ENCODE measurements at places on chromosomes 7 and 10. TPM values are rescaled to one million over a fixed set of nuclear protein-coding genes. Genes with fewer than 3 reads are reported as not detected.

- DNase-seq = peak; percentile 65
Measured at GRCh38 chr10:44950326-44951225, 9.0 kb upstream of the RASSF4 start.

- DNase-seq = no peak
Measured at GRCh38 chr7:74449809-74450397, 3.8 kb upstream of the GTF2IRD1 start.

GRCh38 chr10:75176046-75176445 is 34.5 kb upstream of the VDAC2 start:
- DNase-seq = no peak

DNA sequence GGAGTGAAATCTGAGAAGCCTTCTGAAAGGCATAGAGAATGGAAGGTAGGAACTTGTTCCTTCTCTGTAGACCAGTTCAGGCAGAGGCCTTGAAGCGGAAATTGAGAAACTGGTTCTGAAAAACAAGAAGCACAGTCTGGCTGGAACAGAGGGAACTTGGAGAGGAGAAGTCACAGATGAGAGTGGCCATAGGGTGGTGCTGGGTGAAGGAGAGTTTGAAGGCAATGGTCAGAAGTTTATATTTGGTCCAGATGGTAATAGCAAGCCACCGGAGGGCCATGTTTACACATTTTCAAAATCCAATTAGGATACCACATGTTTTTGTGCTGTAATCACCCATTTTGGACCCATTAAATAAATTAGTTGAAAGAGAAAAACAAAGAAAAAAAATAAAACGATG is 692.5 kb downstream of the INHBA start:
- no peak for DNase-seq

- no peak for DNase-seq
Measured at GRCh38 chr7:90552521-90552920, 43.6 kb upstream of the CDK14 start.

GRCh38 chr7:50467817-50468610 is 17.9 kb upstream of the FIGNL1 start:
- DNase-seq = no peak

GRCh38 chr7:2645274-2645868 is 13.6 kb downstream of the TTYH3 start:
- DNase-seq = no peak

- DNase-seq = no peak
Measured at GRCh38 chr10:111275091-111275490, 198.3 kb downstream of the ADRA2A start.

DNA sequence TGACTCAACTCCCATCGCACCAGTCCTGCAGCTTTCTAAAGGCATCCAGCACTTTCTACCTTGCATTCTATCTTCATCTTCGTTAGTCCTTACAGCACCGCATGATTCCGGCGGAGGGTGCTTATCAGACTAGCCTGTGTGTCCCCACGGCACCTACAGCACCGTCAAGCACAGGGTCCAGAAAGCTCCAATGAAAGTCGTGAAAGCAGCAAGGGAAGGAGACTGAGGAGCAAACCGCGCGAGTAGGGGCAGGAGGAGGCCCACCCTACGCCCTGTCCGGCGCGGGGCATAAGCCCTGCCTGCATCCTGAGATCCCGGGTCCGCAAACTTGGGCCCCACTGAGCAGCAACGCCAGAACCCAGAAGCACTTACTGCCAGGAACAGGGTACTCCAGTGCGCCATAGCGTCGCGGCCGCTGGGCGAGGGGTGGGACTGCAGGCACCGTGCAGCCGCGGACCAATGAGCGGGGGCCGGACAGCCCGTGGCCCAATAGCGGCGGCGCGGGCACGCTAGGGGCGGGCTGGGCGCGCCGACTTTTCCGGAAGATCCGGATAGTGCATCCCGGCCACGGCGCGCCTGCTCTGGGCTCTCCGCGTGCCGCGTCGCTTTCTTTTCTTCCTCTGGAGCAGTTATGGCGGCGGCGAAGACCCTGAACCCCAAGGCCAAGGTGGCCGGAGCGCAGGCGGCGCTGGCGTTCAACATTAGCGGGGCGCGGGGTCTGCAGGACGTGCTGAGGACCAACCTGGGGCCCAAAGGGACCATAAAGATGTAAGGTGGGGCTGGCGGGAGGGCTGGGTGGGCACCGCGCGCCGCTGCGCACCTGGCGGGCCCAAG is 122.1 kb upstream of the VKORC1L1 start:
- DNase-seq = no peak

DNA sequence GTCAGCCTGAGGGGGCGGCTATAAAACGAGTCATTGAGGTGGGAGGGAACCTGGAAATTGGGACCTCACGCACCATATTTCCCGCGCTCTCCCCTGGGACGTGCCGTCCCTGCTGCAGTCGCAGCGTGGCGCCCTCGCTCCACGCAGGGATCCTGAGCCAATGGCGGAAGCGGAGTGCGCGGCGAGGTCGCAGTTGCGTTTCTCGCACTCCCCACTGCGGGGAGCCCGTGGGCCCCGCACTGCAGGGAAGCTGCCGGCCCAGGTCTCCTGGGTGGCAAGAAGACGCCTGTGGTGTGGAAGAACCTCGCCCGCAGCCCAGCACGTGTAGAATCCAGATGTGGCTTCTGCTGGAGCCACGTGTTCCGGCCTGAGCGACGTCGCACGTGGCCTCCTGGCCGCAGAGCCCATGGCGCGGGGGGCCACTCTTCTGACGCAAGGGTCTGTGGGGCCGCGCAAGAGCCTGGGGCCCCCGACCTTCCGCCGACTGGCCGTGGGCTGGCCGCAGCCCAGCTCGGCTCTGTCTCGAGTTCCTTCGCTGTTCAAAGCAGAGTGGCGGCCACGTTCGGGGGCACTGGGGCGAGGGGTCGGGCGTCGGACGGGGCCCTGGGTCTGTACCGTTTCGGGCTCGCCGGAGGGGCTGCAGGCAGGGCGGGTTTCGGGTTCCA is 26.4 kb downstream of the HIF1AN start:
- DNase-seq = no peak

- DNase-seq = no peak
Measured at GRCh38 chr10:52258799-52259425, 55.2 kb upstream of the DKK1 start.

- DNase-seq = no peak
Measured at GRCh38 chr10:82982110-82982608, 1107.2 kb downstream of the NRG3 start.

GRCh38 chr10:95793401-95794045 is 37.6 kb downstream of the ENTPD1 start:
- DNase-seq = no peak

DNA sequence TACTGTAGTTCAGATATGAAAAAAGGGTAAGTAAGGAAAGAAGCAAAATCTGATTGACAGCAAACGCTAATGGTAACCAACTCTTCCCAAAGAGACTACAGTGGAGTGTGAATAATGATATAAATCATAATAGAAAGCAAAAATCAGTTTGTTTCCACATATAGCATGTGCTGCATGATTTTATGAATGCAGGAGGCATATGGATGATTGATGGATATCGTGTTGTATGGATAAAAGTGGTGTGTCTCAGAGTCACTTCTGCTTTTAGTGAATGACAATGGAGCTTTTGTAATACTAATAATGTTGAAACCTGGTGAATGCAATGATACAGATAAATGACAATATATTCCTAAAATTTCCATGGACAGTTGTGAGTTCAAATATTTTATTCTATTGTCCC is 36.6 kb upstream of the PALS2 start:
- DNase-seq = no peak

GRCh38 chr10:121566755-121567154 is 31.5 kb downstream of the FGFR2 start:
- DNase-seq = no peak

- DNase-seq = no peak
Measured at GRCh38 chr7:69817841-69818635, 219.8 kb downstream of the AUTS2 start.

- no peak for DNase-seq
Measured at GRCh38 chr10:106582291-106582690, 582.2 kb downstream of the SORCS1 start.

DNA sequence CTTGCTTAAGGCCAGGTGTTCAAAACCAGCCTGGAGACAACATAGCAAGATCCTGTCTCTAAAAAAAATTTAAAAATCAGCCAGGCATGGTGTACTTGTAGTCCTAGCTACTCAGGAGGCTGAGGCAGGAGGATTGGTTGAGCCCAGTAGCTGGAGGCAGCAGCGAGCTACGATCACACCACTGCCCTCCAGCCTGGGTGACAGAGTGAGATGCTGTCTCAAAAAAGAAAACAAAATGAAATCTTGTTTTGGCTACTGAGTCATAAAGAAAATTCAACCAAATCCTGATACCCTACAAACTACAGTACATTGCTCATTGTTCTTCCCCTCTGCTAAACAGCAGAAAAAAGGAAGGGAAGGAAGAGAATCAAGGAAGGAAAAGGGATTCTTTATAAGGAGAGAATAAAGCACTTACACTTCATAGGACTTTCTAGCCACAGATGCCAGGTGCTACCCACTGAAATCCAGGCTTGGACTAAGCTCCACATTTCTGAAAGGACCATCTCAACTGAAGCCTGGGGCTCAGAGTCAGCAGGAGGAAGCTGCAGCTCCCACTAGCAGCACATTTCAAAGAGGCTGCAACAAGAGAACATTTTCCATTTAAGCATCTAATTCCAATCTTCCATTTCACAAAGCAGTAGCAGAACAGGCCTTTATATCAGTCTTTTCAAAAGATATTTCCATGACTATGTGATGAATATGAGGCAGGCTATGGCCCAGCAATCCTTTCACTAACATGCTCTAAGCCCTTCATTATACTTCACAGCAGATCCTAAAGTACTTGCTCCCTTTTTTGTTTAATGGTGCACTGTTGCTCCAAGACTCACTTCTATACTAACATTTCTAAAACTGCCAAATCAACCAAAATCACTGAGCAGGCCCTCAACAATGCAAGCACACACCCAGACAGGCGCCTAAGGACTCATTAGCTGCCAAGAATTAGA is 13.5 kb downstream of the TNPO3 start:
- no peak for DNase-seq

DNA sequence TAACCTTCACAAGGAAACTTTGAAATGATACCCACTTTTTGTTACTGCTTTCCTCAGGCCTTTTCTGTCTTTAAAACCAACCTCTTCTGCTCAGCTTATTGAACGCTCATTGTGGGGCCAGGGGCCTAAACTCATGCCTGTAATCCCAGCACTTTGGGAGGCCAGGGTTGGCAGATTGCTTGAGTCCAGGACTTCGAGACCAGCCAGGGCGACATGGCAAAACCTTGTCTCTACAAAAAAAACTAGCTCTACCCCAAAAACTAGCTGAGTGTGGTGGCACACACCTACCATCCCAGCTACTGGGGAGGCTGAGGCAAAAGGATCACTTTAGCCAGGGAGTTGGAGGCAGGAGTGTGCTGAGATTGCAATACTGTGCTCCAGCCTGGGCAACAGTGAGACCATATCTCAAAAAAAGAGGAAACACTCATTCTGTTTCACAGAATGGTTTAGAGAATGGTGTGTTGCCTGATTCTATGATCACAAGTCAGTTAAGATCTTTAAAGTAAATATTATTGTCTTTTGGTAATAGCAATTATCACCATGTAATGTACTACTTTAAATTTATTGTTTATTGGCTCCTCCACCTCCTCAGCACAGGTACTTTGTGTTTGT is 51.1 kb downstream of the KCTD7 start:
- no peak for DNase-seq

DNA sequence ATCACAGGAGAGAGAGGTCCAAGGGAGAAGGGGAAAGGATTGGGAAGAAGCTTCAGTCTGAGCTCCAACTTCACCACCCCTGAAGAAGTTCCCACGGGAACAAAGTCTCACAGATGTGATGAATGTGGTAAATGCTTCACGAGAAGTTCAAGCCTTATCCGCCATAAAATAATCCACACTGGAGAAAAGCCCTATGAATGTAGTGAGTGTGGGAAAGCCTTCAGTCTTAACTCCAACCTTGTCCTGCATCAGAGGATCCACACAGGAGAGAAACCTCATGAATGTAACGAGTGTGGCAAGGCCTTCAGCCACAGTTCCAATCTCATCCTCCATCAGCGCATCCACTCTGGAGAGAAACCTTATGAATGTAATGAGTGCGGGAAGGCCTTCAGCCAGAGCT is 16.0 kb upstream of the ZSCAN21 start:
- no peak for DNase-seq

DNA sequence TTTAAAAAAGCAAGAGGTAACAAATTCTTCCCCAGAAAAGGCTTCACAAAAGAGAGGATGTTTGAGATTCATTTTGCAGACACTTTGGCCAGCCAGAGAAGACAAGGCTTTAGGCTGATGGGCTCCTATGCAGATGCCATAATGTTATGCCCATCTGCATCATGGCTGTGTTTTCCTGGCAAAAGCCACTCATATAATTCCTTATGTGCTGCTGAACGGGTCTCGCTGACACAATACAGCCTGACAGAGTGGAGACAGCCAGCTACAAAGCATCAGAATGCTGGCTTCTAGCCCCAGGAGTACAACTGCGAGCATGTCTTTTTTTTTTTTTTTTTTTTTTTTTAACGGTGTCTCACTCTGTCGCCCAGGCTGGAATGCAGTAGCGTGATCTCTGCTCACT is 1157.4 kb upstream of the AUTS2 start:
- no peak for DNase-seq

DNA sequence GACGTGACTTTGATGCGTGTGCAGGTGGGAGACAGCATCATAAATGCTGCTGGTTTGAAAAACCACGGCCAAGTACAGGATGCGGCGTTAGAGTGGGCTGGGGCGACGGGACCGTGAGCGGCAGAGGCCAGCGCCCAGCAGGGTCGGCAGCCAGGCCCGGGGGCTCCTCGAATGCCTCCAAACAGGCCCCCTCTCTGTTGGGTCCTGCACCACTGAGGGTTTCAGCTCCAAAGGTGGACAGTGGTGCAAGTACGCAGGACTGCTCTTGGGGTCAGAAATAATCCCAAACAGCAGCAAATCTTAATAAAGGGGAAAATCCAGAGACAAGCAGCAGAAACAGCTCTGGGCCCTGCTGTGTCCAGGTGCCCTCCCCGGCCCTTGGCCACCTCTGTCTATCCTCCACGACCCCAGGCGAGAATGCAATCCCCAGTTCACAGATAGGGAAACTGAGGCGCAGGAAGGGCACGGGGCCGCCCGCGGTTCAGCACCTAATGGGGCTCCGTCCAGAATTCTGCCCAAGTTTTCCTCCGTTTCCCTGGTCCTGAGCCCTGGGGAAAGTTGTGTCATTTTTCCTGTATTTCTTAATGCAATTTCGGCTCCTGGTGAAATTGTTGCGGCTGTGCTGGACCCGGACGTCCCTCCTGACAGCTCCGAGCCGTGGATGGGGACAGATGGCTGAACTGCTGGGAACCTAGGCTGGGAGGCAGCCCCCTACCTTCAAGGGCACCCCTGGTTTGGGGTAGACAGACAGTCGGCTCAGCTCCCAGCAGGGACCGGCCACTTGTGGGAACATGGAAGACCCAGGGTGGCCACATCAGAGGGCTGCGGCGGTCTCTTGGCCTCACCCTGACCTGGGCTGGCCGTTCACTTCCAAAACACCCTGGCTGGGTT is 97.4 kb downstream of the FOXL3 start:
- DNase-seq = no peak

FEZF1 gene
- total RNA-seq = not detected

EGFR gene
- 130 TPM for total RNA-seq

ADAM22 gene
- 6.1 TPM for total RNA-seq

TMEM236 gene
- total RNA-seq = not detected

SLC25A28 gene
- total RNA-seq = 31.2 TPM

ELN gene
- total RNA-seq = 38.3 TPM

FOXI2 gene
- total RNA-seq = 0.25 TPM

SLC4A2 gene
- total RNA-seq = 66.5 TPM

LRRC18 gene
- total RNA-seq = not detected

SEMA4G gene
- total RNA-seq = 6.4 TPM

VGF gene
- 1.2 TPM for total RNA-seq
